ENCODE measurements at places on chromosomes 12 and 14.

DNA sequence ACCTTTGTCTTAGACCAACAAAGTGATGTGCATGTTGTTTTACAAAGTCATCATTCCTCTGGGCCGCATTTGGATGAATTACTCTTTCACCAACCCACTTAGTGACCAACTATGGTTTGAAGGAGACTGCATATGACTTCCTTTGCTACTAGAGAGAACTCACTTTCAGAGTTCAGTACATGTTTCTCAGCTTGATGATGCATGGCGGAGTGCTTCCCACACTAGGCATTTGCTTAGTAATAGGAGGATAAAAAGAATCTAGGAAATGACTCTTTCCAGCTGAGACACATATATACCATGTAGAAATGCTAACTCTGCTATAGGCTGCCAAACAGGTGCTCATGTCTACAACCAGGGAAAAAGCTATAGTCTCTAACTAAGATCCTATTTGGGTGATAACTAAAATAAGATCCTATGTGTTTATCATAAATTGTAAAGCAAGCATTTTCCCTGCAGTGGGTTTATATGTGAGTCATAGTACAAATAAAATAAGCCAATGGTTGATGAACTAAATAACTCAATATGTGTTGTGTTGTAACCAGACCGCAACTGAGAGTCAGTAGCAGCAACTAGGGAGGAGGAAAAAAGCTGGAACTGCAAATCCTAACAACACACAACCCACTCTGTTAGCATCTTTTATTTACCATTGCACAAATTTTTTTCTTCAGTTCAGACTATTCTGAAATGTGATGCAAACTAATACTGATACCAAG is 87.2 kb downstream of the TSPAN8 start:
- DNase-seq: peak; percentile 40

GRCh38 chr14:101249676-101250036 is 311.6 kb upstream of the DIO3 start:
- no peak for DNase-seq

DNA sequence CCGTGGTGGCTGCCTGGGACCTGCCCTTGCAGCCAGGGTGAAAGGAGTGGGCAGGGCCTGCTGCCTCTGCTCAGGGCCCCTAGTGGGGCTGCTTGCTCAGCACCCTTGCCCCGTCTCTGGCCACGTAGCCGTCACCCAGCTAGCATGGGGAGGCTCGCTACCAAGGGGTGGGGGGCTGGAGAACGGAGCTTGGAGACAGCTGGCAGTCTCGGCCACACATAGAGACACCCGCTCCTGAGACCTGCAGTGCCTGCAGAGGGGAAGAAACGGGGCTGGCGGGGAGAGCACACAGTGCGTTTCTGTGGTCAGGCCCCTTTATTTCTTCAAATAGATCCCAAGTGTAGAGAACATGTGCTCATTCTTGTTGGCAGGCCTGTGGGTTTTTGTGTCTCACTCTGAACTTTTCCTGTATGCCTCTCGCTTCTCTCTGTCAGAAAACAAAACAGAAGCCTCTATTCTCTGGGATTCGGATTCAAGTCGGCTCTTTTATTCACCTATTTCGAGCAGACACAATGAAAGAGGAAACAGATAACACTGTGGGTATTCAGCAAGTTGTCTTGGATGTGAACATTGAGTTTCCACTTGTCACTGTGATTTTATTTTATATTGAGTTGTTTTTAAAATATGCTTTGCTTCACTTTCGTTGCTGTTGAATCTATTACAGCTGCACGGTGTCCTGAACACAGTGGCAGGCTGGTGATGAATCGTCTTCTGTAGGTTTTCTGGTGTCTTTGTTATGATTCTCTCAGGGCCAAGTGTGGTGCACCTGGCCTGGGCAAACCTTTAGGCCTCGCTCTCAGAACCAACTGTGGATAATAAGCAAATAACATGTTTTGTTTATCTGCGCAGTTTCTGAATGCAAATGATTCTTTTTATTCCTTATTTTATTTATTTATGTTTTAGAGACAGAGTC is 26.5 kb downstream of the PACS2 start:
- DNase-seq: no peak

DNA sequence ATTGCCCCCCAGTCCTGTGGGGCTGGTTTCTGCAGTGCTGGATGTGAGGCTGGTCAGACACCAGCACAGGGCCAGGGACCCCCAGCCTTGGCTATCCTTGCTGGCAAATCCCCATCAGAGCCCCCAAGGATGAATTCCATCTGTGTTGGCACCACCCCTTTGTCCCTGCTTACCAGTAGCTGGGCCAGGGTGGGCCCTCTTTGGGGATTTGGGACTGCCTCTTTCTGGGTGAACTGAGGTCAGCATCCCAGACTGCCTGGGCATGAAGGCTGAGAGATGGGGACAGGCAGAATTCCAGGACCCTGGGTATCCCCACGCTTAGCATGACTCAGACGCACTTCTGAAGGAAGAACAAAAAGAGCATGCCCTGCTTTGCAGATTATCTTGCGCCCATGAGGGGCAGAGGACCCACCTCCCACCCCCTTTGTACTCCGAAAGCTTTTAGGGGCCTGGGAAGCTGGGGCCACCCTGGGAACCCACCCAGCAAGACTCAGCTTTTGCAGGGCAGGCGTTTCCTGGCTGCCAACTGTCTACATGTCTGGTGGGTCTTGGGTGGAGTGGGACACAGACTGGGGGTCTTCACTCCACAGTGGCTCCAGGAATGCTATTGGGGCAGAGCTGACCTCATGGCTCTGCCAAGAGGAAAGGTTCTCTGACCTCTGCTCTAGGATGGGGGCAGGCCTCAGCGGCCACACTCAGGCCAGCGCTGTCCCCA is 26.8 kb downstream of the RFLNA start:
- DNase-seq: peak; percentile 62

GRCh38 chr12:101824831-101825230 is 5.9 kb downstream of the GNPTAB start:
- DNase-seq: no peak

DNA sequence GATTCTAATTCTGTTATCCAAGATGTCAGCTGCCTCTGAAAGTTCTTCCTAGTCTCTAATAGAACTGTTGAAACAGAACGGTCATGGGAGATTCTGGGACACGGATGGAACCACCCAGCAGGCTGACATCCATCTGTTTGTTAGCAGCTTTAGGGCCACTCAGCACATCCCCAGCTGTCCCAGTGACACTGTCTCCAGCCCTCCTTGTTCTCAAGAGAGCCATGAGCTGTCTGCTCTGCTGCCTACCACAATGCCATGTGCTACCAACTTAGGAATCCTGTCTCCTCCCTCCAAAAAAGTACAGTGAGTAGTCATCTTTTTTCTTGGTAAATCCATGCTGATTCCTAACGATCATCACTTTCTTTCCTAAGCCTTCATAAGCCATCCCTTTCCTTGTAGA is 130.5 kb downstream of the ZFP36L1 start:
- no peak for DNase-seq

DNA sequence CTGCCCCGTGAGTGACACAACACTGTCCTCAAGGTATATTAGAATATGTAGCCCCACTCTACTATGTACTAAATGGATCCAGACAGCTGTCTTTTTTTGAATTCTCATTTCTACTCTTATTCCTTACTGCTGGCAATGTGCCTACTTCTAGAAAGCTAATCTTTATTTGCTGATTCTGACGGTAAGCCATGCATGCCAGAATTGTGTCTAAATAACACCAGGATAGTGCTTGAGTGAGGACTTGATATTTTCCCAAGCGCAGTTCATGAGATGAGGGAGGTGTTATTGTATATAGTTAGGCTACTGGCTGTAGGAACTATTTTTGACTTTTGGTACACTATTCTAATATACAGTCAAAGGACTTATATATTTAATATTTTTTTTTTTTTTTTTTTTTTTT is 316.2 kb upstream of the NAV3 start:
- no peak for DNase-seq

DNA sequence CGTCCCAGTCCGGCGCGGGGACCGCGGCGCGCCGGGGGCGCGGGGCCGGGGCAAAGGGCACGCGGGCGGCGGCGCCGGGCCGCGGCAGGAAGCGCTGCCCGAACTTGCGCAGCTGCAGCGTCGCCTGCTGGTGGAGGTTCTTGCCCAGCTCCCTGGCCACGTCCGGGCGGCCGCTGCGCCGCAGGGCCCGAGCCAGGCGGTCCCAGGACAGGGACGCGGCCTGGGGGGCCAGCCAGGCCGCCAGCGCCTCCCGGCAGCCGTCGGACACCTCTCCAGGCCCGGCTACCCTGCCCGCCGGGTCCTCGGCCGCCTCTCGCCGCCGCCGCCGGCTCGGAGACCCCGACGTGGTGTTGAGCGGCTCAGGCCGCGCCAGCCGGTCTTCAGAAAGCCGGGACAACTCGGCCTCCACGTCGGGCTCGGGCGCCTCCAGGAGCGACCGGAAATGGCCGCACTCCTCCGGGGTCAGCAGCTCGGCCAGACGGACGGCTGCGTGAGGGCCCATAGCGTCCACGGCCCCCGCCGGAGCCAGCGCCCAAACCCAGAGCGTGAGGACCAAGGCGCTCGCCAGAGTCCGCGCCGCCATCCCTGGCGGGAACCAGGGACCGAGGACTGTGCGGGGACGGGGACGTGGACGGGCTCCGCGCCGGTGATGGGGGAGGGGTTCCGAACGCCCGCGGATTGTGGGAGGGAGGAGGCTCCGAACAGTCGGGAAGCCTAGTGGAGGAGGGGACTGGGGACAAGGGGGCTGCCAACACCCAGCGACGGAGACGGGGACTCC is 34.0 kb downstream of the FIGNL2 start:
- DNase-seq: peak; percentile 80

- no peak for DNase-seq
Measured at GRCh38 chr12:132462788-132463187, 27.2 kb upstream of the FBRSL1 start.

- DNase-seq: no peak
Measured at GRCh38 chr12:105874121-105874520, 264.6 kb downstream of the NUAK1 start.

- DNase-seq: no peak
Measured at GRCh38 chr12:26172946-26173552, 22.3 kb upstream of the SSPN start.

- DNase-seq: no peak
Measured at GRCh38 chr12:14975457-14975856, 2.6 kb downstream of the PDE6H start.

DNA sequence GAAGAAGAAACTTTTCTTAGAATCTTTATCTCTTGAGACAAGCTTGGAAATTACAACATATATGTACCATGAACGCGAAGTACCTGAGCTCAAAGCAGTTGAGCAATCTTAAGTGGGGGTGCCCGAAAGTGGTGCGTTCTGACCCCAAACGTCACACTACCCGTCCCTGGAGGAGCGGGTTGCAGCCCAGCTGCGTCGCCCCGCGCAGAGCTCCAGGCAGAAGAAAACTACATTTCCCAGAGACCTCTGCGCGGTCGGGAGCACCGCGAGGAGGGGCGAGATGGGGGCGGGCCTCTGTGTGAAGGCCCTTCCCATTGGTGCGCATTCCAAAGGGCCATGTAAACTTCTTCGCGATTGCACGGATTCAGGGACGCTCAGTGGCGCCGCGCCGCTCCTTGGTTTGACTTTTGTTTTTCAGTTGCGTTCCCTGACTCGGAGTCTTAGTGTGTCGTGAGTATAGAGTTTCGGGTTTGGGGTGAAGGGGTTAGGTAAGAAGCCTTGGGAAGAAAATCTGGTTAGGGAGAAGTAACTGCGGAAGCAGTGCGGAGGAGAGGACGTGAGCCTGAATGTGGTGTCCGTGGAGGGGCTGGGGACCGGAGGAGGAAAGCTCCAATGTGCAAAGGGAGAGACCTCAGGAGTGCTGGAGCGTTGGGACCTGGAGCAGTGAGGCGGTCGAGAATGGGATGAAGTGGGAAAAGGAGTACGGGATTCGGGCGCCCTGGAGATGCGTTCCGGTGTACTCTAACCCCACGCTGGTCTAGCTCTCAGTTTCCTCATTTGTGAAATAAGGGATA is at the start of gene CCDC77:
TSS of gene CCDC77 (plus strand) at position 410 of the 794 bp plus-strand sequence. CDS start 7,740 bp downstream, outside the sequence.
- peak; percentile 92 for DNase-seq

DNA sequence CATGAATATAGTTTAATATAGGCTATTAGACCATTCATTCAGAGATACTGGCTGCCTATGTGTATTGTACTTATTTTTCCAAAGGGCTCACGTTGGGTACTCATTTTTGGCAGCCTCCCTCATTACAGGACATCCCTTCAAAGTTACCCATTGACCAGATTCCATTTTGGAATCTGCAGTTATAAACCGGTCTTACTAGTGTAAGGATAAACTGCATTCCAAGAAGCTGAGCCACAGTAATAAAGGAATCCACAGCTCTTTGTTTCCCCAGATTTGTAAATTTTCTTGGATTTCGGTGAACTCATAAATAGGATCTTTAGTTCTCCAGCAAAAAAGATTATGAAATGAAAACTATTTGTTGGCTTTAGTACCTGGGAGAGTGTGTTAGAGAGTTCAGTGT is 18.9 kb upstream of the CFL2 start:
- DNase-seq: peak; percentile 64

- DNase-seq: no peak
Measured at GRCh38 chr12:38782359-38782758, 123.0 kb downstream of the CPNE8 start.

DNA sequence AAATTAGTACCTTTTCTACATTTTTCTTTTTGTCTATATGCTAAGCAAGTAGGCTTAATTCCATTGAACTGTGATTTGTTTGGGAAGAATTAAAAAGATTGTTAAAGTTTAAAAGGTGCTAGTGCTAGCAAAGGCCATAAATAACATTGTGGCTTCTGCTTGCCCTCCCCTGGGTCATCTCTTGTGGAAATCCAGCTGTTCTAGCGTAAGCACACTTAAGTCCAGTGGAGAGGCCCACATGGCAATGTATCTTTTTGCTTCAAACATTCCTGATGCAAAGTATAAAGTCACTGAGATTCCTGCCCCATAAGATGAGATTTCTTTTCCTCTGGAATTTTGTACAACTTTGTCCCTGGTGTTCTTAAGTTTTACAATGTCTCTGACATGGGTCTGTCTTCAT is 14.4 kb upstream of the ERGIC2 start:
- no peak for DNase-seq

DNA sequence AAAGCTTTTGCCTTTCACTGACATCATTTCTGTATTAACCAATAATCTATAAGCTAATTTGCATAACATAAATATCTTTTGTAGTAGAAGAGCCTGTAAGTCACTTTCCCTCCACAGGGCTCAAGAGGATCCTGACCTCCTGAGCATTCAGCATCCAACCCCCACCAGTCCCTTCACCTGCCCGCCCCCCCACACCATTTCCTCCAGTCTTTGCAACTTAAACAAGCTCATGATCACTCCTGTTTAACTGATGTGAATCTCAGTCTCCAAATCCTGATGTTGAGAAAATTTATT is 12.0 kb upstream of the CRY1 start:
- DNase-seq: no peak

DNA sequence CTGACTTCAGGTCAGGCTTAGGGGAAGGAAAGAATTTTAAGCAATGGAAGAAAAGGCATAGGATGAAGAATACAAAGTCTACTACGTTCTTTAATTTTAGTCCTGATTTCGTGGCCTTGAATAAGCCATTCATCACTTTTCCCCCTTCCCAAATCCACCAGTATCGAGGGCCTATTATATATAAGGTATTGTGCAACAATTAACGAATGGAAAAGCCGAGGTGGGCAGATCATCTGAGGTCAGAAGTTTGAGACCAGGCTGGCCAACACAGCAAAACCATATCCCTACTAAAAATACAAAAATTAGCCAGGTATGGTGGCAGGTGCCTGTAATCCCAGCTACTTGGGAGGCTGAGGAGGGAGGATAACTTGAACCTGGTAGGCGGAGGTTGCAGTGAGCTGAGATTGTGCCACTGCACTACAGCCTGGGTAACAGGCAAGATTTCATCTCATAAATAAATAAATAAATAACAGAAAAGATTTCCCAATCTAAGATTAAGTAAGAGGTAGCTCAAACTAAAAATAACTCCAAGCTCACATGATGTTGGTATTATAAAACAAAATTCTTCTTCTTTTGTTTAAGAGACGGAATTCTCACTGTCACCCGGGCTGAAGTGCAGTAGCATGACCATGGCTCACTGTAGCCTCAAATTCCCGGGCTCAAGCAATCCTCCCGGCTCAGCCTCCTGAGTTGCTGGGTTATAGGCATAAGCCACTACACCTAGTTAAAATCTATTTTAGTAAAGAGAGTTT is 58.3 kb upstream of the NR2C1 start:
- DNase-seq: no peak
